ENCODE measurements at places on chromosomes 2 and 18.

DNA sequence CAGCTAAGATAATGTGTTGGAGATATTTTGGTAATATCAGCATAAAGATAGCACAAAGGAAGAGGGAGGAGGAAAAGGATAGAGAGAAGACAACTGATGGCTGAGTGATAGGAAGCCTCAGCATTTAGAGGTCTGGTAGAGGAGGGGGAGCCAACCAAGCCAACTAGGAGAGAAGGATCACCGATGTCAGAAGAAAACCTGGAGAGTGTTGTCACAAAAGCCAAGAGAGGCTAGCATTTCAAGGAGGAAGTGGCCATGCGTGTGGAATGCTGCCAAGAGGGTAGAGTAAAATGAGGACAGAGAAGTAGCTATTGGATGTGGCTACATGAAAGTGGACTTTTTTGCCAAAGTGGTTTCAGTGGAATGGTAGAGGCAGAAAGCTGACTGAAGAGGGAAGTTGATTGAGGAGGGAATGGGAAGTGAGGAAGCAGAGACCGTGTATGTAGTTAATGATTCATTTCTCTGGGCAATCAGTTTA is 34.3 kb downstream of the LCLAT1 start:
- DNase-seq: no peak

DNA sequence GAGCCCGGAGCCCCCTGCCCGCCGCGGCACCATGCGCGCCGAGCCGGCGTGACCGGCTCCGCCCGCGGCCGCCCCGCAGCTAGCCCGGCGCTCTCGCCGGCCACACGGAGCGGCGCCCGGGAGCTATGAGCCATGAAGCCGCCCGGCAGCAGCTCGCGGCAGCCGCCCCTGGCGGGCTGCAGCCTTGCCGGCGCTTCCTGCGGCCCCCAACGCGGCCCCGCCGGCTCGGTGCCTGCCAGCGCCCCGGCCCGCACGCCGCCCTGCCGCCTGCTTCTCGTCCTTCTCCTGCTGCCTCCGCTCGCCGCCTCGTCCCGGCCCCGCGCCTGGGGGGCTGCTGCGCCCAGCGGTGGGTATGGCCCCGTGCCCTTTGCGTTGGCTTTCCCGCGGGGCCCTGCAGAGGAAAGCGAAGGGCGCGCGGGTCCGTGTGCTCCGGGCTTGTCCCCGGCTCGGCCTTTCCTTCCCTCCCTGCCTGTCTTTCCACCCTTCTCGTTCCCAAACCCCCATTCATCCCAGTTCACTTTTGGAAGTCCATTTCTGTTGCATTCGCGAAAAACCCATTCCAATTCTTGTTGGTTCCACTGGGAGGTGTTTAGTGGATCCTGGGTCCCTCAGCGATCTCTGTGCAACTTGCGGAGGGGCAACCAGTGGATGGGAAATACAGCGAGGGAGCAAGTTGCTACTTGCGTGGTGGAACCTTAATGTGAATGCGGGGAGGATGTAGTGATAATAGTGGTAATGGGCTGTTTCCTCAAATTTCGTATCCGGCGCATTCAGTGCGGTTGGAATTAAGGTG is 599 bp downstream of the ADAM23 start:
- DNase-seq: no peak

GRCh38 chr2:136117391-136117841 is 533 bp downstream of the CXCR4 start:
- DNase-seq: no peak

- no peak for DNase-seq
These were observed 418.0 kb downstream of the LRATD1 start for GRCh38 chr2:15050483-15050882.

DNA sequence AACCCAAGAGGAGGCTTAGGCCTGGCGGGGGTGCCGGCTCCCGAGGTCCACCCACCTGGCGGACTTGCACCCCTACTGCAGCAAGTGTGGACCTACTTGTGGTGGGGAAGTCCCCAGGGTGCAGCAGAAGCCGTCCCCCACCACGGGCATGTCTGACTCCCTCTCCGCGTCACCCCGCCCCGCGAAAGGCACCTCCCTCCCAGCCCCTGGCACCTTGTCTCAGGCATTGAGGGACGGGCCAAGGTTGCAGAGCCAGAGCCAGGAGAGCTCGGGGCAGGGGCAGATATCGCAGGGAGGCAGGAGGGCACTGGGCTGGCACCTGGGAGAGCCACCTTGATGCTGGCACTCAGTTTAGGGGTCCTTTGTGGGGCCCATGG is 19.0 kb downstream of the CROCC2 start:
- DNase-seq: no peak

DNA sequence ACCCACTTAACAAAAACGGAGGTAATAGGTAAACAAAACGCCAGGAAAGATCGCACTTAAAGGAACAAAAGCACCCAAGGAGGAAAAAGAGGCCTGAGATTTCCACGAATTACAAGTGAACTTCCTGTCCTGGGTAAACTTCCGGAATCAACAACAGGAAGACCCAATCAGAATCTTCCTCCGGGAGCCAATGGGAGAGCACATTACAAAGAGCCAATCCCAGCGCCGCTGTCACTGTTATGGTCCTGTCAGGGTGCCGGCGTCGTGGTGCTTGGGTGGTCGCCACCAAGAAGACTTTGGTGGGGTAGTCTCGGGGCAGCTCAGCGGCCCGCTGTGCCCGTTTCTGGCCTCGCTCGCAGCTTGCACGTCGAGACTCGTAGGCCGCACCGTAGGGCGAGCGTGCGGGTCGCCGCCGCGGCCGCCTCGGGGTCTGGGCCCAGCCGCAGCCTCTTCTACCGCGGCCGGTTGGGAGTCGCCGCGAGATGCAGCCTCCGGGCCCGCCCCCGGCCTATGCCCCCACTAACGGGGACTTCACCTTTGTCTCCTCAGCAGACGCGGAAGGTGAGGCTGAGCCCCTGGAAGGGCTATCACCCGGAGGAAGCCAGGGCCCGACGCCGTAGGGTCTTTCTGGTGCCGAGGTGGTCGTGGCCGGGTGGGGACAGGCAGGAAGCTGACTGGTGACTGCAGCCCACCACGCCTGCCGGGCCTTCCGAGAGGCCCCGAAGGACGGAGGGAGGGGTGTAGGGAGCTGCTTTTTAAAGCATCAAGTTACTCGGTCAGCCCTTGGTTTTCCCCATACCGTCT is at the start of gene YIPF4:
TSS of gene YIPF4 (plus strand) at position 231 of the 804 bp plus-strand sequence. CDS start at position 483, 252 bp downstream.
- DNase-seq: peak; percentile 97
